Hematopoietic multipotent progenitor cell treated with erythropoietin and hydrocortisone succinate and interleukin-3 and kit ligand, for 4 days (in vitro differentiated cells): ENCODE measurements at places on chromosomes 2 and 18.

DNA sequence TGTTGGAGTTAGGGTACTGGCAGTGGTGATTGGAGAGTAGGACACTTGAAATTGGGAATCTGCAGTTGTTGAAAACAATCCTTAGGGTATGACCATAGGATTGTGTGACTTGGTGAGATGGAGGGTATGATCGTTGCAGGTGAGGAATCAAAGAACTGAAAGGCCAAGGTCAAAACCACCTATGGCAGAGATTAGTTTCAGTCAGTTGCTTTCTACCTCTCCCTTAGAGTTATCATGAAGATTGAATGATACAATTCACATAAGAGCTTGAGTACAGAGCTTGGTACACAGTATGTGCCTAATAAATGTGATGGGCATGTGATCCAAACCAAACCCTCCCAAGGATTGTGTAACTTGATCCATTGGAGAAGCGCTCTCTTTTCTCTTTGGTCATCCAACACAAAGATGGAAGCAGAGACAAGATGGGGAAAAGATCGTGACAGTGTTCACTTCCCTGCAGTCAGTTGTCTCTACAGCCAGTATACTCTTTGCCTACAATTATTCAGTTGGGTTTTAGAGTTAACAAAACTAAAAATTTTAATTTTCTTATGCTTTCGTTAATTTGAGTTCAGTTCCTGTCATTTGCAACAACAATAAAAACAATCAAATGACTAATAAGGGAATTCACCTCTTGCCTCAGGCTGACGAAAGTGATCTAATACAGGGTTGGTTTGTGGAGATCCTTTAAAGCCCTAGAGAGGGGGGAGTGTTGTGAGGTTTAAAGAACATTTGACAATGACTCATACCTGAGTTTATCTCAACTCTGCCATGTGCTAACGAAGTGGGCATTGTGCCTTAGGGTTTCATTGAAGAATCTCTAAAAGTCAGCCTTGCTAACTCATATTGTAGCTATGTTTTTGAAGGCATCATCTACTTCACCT lies 14.8 kb upstream of the SMAD2 start:
- peak; percentile 46 for DNase-seq

DNA sequence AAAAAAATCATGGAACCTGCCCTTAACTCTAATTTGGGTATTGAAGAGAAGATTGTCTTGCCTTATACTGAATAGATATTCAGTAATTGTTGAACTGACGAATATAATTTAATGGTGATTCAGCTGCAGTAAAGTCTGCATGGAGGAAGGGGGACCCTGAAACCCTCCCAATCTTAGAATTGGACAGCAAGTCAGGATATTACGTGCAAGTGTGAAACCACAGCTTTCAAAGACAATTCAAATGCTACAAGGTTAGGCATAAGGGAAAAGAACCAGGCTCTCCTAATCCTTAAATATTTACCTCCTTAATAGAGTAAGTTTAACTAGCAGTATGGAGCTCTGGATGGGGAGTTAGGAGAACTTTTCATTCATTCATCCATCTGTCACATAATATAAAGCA lies 226.9 kb upstream of the TNP1 start:
- DNase-seq, result no peak

DNA sequence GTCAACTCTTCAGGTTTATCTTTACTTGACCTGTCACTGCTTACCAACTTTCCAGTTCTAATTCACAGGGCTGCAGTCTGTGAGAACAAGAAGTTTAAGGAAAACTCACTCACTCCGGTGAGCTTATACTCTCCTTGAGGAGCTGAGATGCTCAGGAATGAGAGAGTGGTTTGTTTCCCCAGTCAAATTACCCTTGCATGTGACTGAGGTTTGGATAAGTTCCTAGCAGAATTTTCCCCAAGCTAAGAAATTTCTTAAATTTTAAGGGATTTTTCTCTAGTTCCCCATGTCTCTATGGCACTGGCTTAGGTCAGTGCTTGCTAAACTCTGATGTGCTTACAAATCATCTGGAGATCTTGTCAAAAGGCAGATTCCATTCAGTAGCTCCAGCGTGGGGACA lies 12.8 kb upstream of the CCDC85A start:
- DNase-seq, result no peak

- no peak for DNase-seq
Observed at GRCh38 chr18:72201032-72201431, 343.1 kb downstream of the CBLN2 start.

- DNase-seq, result no peak
Observed at GRCh38 chr2:136985044-136985443, 219.7 kb downstream of the THSD7B start.

DNA sequence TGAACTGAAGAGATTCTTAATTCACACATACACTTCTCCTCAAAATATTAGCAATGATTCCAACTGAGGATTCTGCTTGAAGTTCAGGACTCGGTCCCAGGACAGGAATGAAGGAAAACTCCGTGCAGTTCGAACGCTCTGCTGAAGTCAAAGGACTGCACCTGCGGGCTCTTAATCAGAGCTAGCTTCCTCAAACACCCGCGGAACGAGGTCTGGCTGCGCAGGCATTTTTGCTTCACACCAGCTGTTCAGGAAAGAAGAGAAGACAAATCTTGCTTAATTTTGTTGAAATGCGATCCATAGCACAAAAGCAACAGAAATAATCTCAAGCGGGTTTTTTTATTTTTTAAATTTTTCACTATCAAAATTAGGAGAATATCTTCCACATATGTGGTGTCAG lies 175.6 kb downstream of the LAMA1 start:
- peak; percentile 9 for DNase-seq

DNA sequence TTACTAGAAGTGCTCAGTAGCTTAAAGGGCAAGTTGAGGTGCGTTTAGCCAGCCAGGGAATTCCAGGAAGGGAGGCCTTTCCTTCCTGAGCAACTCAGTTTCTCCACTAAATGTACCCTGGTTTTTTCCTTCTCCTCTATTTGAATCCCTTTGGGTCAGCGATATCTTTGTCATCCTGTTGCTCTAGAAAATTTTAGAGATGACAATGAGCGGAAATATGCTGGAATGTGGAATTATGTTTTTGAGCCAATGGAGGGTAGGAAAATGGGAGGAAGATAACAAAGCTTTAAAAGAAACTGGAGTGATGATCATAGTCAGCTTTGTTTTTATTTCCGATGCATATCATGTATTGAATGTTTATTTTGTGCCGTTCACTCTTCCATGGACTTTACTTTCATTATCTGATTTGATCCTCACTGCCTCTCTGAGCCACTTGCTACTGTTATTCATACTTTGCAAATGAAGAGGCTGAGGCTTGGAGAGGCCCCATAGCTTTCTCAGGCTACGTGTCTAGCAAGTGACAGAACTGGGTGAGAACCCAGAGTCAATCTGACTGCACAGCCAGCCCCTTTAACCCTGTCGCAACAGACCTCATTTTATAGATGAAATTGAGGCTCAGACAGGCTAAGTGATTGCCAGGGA lies 67.3 kb downstream of the NTSR2 start:
- DNase-seq, result no peak
